ENCODE measurements at places on chromosomes 1 and 21.

DNA sequence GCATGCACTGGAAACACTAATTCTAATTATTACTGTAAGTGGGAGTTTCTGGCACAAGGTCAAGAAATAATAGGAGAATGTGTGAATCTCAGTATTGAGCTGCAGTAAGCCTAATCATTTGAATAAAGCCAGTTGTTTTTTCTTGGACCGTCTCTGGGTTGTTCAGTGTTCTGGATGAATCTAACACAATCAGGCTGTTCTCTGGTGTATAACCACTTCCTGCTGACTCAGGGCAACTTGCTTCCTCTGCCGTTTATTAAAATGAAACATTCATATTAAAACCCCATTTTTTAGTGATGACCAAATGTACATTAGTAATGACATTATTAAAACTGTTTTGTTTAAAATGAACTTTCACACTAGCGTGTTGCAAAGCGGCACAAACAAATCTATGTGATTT is 273.1 kb upstream of the SNX7 start:
- DNase-seq: no peak

DNA sequence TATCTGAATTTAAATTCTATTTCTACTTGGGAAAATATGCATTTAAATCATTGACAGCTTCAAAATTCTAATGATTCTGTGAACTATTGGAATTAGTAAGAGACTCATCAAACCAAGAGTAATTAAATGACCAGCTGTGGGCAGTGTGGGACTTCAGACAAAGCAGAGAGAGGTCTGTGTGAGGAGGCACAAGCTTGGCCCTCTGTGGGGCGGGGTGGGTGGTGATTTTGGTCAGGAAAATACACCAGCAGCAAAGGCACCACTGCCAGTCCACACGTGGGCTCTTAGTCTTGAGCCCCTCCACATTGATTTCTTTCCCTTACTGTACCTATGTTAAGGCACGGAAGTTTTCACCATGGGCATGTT is 39.2 kb upstream of the RAB4A start:
- no peak for DNase-seq

GRCh38 chr21:16046656-16047330 is 317.0 kb downstream of the USP25 start:
- no peak for DNase-seq

- DNase-seq: no peak
Measured at GRCh38 chr1:26945728-26946127, 14.5 kb downstream of the KDF1 start.

GRCh38 chr1:72547412-72547811 is 265.1 kb upstream of the NEGR1 start:
- no peak for DNase-seq

DNA sequence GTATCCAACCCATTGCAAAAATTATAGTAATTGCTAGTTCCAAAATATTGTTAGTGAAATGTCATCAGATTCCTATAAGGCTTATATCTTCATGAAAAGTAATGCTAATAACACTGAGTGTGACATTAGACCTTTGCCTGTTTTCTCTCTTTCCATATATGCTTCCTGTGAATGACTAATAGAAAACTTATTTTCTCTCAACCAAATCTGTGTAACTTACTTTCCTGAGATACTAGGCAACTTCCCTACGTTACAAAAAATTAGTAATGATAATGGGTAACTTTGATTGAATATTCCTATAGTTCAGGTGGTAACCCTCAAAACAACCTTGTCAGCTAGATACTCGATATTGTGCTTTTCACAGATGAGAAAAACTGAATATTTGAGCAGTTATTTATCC is 124.2 kb upstream of the HNRNPU start:
- DNase-seq: no peak

GRCh38 chr1:13702425-13703127 is 2.6 kb downstream of the PRDM2 start:
- peak; percentile 66 for DNase-seq

GRCh38 chr21:39022863-39023693 is 160.2 kb downstream of the PSMG1 start:
- DNase-seq: no peak

DNA sequence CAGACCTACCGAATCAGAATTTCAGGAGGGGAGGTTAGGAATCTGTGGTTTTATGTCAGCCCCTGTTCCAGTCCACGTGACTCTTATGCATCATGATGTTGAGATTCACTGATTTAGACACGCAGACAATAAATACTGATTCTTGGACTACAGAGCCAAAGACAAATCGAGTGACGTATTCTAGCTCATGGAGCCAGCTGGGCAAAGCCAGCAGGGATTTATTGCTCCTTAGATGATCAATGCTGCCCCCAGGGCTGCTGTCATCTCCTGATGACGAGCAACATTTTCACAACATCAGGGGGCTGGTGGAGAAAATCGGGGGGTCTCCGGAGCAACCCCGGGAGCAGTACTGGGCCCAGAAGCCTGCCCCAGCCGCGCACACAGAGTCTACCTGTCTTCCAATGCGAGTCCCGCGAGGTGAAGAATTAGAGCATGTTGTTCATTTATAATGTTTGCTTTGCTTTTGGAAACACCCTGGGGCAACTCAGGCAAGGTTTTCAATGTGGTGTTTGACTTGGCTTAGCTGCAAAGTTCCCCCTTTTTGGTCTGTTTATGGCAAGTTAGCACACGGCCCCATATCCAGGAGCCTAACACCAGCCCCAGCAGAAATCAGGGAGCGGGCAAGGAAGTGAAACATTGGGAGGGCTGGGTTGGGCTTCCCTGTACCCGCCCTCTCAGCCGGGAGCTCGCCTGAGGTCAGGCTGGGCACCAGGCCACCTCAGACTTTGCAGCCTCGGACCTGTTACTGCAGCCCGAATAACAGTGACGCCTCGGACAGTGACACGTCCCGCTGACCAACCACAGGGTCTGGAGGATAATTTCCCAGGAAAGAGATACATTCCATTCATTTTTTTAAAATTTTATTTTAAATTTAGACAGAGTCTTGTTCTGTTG is 19.9 kb upstream of the CLDN14 start:
- DNase-seq: no peak

DNA sequence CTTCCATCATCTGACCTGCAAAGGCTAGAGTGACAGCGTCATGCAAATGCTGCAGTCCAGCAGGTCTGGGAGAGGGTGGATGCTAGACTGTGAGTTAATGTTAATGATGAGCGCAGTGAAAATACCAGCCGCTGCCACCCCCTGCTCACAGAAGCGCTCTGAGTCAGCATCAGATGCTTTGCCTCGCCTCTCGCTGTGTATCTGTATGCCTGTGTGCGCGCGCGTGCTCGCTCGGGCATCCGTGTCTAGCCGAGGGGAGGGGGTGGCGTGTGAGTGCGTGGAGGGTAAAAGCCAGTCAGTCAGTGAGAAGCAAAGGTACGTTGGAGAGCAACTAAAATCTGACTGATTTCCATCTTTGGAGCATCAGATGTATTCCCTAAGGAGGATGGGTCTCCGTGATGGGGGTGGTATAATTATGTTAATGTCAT is 858.7 kb downstream of the USP25 start:
- no peak for DNase-seq

DNA sequence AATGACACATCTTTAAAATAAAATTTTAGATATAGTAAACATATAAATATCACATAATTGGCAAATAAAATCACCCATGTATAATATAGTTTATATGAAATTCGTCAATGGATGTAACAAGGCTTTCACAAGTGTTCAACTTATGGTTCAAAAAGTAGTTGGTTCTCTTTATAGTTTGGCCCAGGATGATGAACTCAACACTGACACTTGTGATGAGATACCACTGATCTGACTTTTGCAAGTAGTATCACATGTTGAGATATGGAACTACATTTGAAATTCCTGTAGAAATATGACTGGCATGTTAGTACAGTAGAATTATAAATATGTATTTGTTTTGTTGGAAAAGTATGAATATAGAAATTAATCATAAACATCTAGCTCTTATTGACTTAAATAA is 1.8 kb downstream of the TNNI3K start:
- DNase-seq: no peak

GRCh38 chr1:184562806-184563205 is 176.0 kb downstream of the C1orf21 start:
- no peak for DNase-seq

GRCh38 chr1:206979379-206980043 is 9.3 kb upstream of the FCAMR start:
- DNase-seq: no peak

DNA sequence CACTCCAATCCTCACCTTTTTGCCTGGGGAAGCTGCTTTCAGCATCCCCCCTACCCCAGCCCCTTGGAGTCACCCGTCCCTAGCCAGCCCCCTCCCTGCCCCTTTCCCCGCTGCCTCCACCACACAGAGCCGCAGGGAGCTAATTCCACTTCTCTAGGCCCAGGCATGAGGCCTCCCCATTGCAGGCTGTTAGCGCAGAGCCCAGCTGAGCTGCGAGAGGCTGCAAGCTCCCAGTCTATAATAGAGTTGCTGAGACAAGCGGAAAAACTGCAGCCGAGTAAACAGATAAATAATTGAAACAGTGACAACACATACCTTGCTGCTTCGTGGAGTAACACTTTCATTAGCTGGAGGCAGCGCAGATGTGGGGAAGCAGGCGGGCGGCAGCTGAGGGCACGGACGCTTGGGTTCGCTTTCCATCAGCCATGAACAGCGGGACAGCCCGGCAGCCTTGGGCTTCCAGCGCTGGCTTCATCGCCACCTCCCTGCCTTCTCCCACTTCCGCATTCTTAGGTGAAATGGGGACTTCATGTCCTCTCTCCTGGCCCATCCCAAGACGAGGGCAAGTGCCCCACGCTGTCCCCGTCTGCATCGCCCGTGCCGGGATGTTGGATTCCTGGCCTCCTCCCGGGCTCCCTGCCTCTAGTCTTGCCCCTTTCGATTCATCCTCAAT is 183.3 kb downstream of the IGSF21 start:
- DNase-seq: no peak

- no peak for DNase-seq
Measured at GRCh38 chr1:30955448-30956015, 47.0 kb upstream of the SDC3 start.

DNA sequence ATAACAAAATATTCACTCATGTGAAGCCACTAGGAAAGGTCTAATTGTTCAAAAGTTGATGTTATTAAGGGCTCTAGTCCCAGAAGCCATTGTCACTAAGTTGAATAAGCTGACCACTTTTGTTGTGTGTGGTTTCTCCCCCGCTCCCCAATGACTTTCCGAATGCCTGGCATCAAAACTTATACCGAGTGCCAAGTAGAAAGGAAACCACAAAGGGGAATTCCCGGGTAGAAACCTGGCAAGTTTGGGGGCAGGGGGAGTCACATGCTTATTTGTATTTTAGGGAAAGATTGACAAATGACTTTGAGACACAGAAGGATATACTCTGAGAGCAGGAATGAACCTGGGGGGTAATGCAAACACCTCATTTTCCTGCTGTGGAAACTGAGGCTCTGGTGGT is 154.1 kb downstream of the TGFBR3 start:
- peak; percentile 69 for DNase-seq

DNA sequence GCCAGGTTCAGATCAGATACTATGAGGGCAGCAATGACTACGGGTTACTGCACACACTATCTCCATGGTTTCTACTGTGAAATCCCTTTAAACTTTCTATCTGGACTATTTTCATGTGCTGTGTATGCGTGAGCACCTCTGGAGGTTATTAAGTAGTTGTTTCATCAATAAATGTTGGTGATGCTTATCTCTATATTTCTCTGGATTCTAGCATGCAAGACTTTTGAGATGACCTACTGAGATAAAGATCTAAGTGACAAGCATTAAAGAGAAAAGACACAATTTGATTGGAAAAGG is 194.0 kb downstream of the NRIP1 start:
- no peak for DNase-seq

- no peak for DNase-seq
Measured at GRCh38 chr1:242017580-242018233, 18.8 kb upstream of the MAP1LC3C start.

- DNase-seq: no peak
Measured at GRCh38 chr1:21573971-21574465, 64.8 kb downstream of the ALPL start.

GRCh38 chr1:86277936-86278335 is 118.2 kb downstream of the ODF2L start:
- DNase-seq: no peak

GRCh38 chr1:175578425-175578824 is 165.0 kb downstream of the TNR start:
- no peak for DNase-seq

GRCh38 chr1:86993269-86993985 is 79.0 kb downstream of the HS2ST1 start:
- DNase-seq: no peak

DNA sequence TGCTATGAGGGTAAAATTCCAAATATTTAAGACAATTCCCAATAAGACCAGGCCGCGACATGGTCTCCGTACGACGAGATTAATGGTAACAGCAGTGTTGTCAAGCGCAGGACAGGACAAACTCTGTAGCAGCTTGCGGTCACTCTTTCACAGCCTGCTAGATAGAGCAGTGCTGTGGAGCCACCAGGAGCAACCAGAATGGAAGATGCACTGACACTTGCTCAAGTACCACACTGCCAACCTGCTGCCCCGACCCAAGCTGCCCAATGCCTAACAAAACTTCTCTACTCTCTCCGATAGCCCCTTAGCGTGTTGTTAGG is 636 bp downstream of the WARS2 start:
- DNase-seq: peak; percentile 6

Data from T-helper 1 cell (primary cell).